Activated T-cell treated with anti-CD3 and anti-CD28 coated beads, Interleukin-2, amount 50 U/mL, for 4 hours (primary cell): ENCODE measurements at places on chromosomes 12 and 14.

- peak; percentile 14 for DNase-seq
These were observed 8.3 kb downstream of the FMNL3 start for GRCh38 chr12:49698619-49699545.

- no peak for DNase-seq
These were observed 18.9 kb downstream of the ABCB9 start for GRCh38 chr12:122947352-122947792.

DNA sequence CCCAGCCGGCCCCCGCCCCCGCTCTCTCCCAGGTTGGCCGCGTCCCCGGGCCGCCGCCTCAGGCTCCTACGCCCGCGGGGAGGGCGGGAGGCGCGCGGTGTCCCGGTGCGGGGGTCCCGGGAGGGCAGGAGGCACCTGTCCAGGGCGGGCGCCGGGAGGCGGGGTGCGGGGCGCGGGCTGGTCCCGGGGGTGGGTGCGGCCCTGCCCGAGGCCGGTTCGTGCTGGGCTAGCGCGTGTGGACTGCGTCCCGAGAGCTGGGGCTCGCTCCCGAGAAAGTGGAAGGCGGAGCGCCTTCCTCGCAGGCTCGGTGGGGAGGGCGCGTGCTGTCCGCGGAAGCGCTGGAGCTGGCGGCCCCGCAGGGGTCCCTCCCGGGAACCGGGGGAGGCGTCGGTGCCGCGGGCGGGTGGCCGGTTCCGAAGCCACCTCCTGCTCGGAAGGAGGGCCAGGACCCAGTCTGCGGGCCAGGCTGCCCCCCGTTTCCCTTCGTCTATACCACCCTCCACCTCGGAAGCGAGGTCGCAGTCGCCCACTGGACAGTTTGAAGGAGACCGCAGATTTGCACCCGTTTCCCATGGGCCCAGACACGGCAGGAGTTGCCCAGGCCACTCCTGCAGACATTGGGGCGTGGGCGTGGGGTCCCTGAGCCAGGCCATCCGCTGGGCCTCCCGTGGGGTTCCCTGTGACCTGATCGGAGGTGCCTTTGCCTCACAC, 636 bp downstream of the ZFYVE21 start:
- DNase-seq, result no peak

DNA sequence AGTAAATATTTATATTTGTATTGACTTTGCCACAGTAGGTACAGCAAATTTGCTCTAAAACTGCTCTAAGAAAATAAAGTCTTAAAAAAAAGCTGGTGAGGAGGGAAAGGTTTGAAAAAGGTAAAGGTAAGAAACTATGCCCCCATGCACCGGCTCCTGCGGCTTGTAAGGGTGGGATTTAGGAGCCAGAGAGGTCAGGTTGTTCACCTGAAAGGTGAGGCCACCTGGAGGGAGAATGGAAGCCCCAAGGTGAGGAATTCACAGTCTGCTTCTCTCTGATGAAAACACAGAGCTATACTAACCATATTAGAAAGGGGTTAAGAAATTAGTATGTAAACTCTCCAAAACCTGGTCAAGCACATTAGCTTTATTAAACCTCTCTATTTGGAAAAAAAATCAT, 31.8 kb downstream of the CPM start:
- DNase-seq, result no peak

GRCh38 chr12:113471619-113472171, at the start of gene LHX5:
TSS of gene LHX5 (minus strand) at chr12:113471871. CDS start at chr12:113471498, 373 bp downstream.
- no peak for DNase-seq

- DNase-seq, result no peak
These were observed 143.3 kb downstream of the DICER1 start for GRCh38 chr14:95014036-95014435.

- DNase-seq, result no peak
These were observed 69.0 kb downstream of the SSPN start for GRCh38 chr12:26264215-26264838.

- peak; percentile 66 for DNase-seq
These were observed at the start of gene TMEM229B for GRCh38 chr14:67487937-67488893. TSS of gene TMEM229B (minus strand) at chr14:67488721. CDS start at chr14:67473923, 14,798 bp downstream.

DNA sequence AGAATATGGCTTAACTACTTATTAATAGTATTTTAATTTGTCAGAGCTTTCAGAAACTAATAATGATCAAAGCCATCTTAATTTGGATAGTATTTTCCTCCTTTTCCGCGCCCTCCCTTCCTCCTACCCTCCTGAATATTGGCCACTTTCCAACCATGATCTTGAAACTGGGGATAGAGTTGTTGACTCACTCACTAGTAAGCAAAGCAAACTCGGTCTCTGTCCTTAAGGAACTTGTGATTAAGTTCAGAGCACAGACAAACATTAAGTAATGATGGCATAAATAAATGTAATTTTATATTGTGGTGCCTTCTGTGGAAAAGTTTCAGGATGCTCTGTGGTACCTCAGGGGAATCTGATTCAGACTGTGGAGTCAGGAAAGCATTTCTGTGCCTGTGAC, 75.7 kb downstream of the LRRK2 start:
- DNase-seq, result no peak

- no peak for DNase-seq
These were observed 4.0 kb upstream of the SYCP3 start for GRCh38 chr12:101743242-101743641.

DNA sequence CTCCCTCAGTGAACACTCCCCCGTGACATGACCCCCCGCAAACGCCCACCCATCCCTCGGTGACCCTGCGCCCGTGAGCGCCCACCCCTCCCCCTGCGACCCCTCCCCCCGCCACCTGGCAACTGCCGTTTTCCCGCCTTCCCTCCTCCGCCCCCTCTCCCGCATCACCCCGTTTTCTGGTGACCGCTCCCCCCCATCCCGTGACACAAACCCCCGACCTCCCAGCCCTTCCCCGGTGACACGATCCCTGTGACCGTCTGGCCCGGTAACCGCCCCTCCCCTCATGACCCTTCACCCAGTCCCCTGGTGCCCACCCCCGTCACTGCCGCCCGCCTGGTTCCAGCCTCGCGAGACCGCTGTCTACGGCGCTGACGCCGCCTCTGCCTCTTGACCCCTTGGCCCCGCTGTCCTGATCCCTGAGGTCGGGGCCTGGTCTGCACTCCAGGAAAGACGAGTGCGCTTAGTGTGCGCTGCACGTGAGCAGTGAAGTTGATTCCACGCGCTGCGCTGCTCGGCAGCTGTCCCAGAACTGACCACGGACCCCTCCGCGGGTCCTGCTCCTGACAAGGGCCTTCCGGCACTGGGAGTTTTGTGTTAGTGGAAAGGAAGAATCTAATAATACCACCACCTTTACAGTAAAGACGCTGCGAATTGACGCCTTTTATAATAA, 59.4 kb downstream of the DDX51 start:
- DNase-seq, result peak; percentile 19

DNA sequence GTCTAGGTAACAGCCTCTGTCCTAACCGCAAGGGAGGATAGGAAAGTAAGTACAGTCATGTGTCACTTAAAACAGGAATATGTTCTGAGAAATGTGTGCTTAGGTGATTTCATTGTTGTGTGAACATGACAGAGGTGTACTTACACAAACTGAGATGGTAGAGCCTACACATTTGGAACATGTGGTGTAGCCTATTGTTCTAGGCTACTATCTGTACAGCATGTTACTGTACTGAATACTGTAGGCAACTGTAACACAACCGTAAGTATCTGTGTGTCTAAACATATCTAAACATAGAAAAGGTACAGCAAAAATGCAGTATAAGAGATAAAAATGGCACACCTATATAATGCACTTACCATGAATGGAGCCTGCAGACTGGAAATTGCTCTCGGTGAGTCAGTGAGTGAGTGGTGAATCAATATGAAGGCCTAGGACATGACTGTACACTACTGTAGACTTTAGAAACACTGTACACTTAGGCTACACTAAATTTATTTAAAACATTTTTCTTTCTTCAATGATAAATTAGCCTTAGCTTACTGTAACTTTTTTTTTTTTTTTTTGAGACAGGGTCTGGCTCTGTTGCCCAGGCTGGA, 13.2 kb upstream of the MDM2 start:
- no peak for DNase-seq

DNA sequence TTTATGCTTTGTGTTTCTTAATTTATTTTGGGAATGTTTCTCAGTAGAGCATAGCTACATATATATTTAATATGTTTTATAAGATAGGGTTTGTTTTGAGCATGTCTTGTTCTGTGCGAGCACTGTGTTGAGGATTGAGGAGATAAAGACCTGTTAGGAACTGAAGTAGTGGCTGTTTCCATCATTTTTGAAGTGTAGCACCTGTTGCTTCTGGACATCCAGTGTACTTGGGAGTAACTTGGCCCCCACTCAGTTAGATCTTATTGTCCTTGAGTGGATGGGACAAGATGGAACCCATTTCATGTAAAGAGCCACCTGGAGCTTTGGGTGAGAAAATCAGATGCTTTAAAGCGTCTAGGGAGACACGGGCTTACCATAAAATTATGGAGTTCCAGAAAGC, 8.7 kb downstream of the PPP2R5C start:
- DNase-seq, result no peak

- no peak for DNase-seq
These were observed 501.6 kb downstream of the VRK1 start for GRCh38 chr14:97298736-97299135.

GRCh38 chr12:56658921-56659320, 13.1 kb upstream of the ATP5F1B start:
- no peak for DNase-seq

DNA sequence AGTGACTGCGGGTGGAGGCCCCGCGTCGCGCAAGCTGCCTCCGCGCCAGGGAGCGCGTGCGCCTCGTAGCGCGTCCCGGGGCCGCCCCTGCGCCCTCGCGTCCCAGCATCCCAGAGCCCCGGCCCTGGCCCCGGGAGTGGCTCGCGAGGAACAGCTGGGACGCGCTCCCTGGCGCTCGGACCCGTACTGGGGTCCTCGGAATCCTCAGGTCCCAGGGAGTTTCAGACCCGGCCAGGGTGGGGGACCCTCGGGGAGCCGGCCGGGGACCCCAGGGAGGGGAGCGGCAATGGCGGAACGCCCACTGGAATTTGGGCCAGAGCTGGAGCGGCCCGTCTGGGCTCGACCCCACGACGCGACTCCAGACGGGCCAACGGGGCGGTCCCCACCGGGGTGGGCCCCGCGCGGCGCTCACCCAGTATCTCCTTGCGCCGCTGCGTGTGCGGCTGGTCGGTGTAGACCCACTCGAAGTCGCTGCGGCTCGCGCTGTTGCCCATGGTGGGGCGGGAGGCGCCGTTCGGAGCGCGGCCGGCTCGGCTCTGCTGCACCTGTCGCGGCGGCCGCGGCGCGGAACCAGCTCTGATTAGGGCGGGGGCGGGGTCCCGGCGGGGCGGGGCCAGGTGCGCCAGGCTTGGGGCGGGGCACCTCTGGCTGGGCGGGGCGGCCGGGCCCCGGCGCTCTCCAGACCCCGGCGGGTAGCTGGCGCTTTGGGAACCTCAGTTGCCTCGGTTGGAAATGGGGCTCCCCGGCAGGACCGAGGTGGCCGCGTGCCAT, at the start of gene DEGS2:
Gene DEGS2, minus strand, starts transcription at position 552 of the 771 bp plus-strand sequence. Its CDS starts 58 bp downstream, at position 494.
- peak; percentile 62 for DNase-seq

- DNase-seq, result no peak
These were observed 157.5 kb downstream of the PLCZ1 start for GRCh38 chr12:18580291-18580690.

- no peak for DNase-seq
These were observed 40.6 kb downstream of the PPP1R13B start for GRCh38 chr14:103806805-103807204.

DNA sequence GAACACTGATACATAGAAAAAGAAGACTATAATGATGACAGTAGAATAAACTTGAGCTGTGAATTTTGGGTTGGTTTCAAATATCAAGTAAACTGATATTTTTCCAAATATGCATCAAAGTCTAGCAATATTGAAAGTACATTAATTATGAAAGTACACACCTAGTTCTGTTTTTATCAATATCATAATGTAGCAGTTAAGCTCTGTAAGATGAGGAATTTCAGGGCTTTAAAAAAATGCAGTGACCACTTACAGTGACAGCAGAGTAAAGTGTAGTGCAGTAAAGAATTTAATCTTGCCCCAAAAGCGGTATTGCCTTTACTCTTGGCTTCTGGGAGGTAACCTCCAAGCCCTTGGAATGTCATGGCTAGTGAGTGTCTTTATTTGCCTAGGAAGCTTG, 102.9 kb upstream of the ABCD2 start:
- no peak for DNase-seq

GRCh38 chr12:20257311-20257710, 111.0 kb upstream of the PDE3A start:
- DNase-seq, result no peak

DNA sequence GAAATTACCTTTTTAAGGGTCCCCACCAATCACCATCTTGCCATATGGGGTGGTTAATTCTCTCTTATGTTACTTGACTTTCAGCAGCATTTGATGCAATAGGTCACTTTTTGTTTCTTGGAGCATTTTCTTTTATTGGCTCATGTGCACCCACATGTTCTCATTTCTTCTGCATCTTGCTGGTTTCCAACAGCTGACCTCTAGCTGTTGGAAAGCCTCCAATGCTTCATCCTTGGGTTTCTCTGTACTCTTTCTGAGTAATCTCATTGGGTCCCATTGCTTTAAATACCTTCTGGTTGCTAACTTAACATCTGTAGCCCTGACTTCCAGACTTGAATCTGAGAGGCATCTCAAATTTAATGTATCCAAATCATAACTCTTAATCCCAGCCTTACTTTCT, 116.8 kb downstream of the CRADD start:
- DNase-seq, result no peak
